ENCODE measurements at places on chromosomes 6 and 20.
A peak's percentile ranks its signal among the peaks of the same experiment; 100 is the strongest.

GRCh38 chr6:8829796-8830195 lies 394.5 kb upstream of the SLC35B3 start:
- no peaks in the 10 kb centered on the region for H3K27me3 ChIP-seq
- H3K4me1 ChIP-seq, result no peaks in the 10 kb centered on the region
- H3K27ac ChIP-seq, result no peak overlapping the region
- no peak for DNase-seq
- H3K36me3 ChIP-seq, result no peaks in the 10 kb centered on the region
- no peak overlapping the region for H3K4me3 ChIP-seq

- H3K4me3 ChIP-seq, result no peak overlapping the region
- peaks cover 12% of the 10 kb centered on the region for H3K4me1 ChIP-seq
- no peak overlapping the region for H3K27ac ChIP-seq
- DNase-seq, result peak; percentile 63
These were observed 55.1 kb downstream of the KIF16B start for GRCh38 chr20:16517946-16518783.

DNA sequence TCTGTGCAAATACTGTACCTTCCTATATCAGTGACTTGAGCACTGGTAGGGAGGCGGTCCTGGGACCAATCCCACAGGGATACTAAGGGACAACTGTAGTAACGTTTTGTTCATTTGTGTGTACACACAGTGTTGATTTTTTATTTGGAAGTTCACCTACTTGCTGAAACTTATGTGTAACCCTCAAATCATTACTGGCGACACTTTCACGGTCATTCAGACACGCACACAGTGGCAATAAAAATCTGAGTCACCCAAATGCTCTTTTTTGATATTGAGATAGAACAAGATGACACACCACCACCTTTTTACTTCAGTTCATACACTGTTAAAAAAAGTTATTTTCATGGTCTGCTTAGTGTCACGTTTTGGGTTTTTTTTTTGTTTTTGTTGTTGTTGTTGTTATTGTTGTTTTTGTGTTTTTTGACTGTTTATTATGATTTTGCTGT lies 79.8 kb downstream of the QKI start:
- H3K27ac ChIP-seq, result no peak overlapping the region
- H3K4me1 ChIP-seq, result peaks cover 17% of the 10 kb centered on the region
- DNase-seq, result no peak
- no peaks in the 10 kb centered on the region for H3K27me3 ChIP-seq
- no peak overlapping the region for H3K4me3 ChIP-seq
- no peaks in the 10 kb centered on the region for H3K36me3 ChIP-seq

- H3K4me3 ChIP-seq, result peak within 1 kb of the TSS; percentile 59
- H3K36me3 ChIP-seq, result no peaks in the 10 kb centered on the region
- H3K4me1 ChIP-seq, result no peaks in the 10 kb centered on the region
- no peak within 1 kb of the TSS for H3K27ac ChIP-seq
These were observed at the start of gene DNMT3B for GRCh38 chr20:32761831-32762753. DNMT3B (plus strand) TSS chr20:32762385; CDS start chr20:32780324, 17,939 bp downstream.

GRCh38 chr6:168152306-168152963 lies 73.4 kb upstream of the FRMD1 start:
- H3K4me3 ChIP-seq, result no peak overlapping the region
- H3K36me3 ChIP-seq, result no peaks in the 10 kb centered on the region
- peaks cover 7% of the 10 kb centered on the region for H3K27me3 ChIP-seq

- no peaks in the 10 kb centered on the region for H3K36me3 ChIP-seq
- no peak overlapping the region for H3K27ac ChIP-seq
These were observed 49.6 kb upstream of the GFRAL start for GRCh38 chr6:55277646-55278045.

DNA sequence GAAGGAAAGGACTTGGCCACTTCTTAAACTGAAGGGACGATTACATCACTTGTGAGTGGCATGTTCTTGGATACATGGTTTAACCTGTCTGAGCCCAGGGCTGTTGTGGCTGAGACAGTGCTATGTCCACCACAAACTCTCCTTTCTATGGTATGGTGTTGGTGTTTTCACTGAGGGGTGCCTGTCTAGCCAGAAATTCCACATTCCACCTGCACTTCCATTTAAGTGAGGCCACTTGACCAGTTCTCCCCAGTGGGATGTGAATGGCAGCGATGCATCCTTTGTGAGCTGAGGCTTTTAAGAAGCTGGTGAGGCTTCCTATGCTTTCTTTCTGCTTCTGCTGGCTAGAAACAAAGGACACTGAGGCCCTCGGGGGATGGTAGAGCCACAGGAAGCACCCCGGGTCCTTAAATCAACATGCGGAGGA lies 151.4 kb upstream of the CHD6 start:
- no peak overlapping the region for H3K27ac ChIP-seq
- no peaks in the 10 kb centered on the region for H3K36me3 ChIP-seq
- H3K4me1 ChIP-seq, result no peaks in the 10 kb centered on the region

DNA sequence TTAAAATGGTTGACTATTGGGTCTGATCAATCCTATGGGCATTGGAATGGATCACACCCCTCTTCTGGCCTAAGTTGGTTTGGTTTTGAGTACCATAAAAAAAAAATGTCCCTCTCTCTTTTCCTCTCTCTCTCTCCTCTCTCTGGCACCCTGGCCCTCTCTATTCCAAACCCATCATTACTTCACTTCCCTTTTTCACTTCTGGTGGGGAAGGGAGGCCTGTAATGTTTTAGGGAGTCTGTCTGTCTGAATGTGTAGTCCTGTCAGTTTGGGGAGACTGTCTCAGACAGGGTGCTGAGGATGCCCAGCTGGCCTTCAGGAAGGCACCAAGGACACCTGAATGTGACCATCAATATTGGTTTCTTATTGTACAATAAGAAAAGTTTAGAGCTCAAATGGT lies 165.8 kb downstream of the CD24 start:
- H3K4me3 ChIP-seq, result no peak overlapping the region
- H3K27ac ChIP-seq, result no peak overlapping the region
- no peaks in the 10 kb centered on the region for H3K4me1 ChIP-seq
- no peaks in the 10 kb centered on the region for H3K36me3 ChIP-seq

- no peaks in the 10 kb centered on the region for H3K27me3 ChIP-seq
- H3K36me3 ChIP-seq, result no peaks in the 10 kb centered on the region
- H3K4me3 ChIP-seq, result no peak overlapping the region
- no peak for DNase-seq
These were observed 51.0 kb downstream of the POU3F2 start for GRCh38 chr6:98885330-98885729.

GRCh38 chr6:133671376-133671775 lies 217.5 kb upstream of the TCF21 start:
- no peak overlapping the region for H3K27ac ChIP-seq
- no peaks in the 10 kb centered on the region for H3K36me3 ChIP-seq
- H3K4me3 ChIP-seq, result no peak overlapping the region
- no peak for DNase-seq

DNA sequence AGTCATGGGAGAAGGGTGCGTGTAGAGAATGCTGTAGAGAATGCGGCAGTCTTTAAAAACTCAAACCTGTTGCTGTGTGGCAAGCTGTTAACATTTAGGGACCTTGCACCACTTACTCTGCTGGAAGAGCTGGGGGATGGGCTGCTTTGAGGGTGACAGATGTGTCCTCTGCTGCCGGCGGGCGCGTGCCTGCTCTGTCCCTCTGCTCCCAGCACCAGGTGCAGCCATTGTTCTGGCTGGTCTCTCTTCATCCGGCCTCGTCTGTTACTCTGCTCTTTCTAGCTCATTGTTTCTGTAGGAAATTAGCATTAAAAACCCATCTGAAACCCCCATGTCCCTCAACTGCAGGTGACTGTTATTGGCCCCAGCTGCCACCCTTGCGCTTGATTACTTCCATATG lies 78.5 kb downstream of the CBFA2T2 start:
- H3K36me3 ChIP-seq, result no peaks in the 10 kb centered on the region
- no peak overlapping the region for H3K27ac ChIP-seq
- H3K4me1 ChIP-seq, result peaks cover 8% of the 10 kb centered on the region
- H3K4me3 ChIP-seq, result no peak overlapping the region
- no peak for DNase-seq

- no peaks in the 10 kb centered on the region for H3K27me3 ChIP-seq
- no peak for DNase-seq
- no peak overlapping the region for H3K27ac ChIP-seq
- no peaks in the 10 kb centered on the region for H3K4me1 ChIP-seq
- no peak overlapping the region for H3K4me3 ChIP-seq
These were observed 166.0 kb downstream of the TRMT11 start for GRCh38 chr6:126152372-126152745.

DNA sequence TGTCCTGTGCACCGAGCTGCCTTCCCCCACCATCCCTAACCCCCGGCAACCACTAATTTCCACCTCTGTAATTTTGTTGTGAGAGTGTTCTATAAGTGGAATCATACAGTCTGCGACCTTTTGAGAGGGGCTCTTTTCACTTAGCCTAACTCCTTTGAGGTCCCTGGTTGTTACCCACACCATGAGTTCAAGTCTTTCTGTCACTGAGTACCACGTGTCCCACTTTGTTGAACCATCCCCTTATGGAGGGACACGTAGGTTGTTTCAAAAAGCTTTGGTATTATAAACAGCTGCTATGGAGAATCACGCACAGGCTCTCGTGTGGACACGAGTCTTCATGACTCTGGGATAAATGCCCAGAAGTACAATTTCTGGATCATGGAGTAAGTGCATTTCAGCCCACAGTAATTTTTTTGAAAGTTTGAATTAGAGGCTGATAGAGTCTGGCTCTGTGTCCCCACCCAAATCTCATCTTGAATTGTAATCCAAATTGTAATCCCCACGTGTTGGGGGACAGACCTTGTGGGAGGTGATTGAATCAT lies 9.5 kb downstream of the FAM209B start:
- H3K4me3 ChIP-seq, result no peak overlapping the region
- H3K27ac ChIP-seq, result no peak overlapping the region
- DNase-seq, result no peak
- H3K36me3 ChIP-seq, result no peaks in the 10 kb centered on the region
- H3K4me1 ChIP-seq, result no peaks in the 10 kb centered on the region
- H3K27me3 ChIP-seq, result no peaks in the 10 kb centered on the region

DNA sequence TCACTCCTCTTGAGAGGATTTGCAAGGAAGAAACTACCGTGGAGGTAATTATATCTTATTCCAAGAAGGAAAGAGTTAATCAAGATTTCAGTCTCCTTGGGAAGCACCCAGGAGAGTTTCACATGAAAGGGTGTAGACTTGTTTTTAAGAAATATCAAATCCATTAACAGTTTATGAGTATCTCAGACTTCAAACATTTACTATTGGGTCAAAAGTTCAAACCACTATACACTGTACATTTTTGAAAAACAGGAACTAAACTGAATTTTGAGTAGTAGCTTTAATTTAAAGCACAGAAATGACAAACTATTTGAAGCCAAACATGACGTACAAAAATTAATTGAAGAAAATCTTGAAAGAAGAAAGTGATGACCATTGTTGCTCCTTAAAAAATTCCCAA lies 164.0 kb downstream of the FOXC1 start:
- H3K4me3 ChIP-seq, result no peak overlapping the region
- H3K27me3 ChIP-seq, result no peaks in the 10 kb centered on the region
- no peak overlapping the region for H3K27ac ChIP-seq
- H3K36me3 ChIP-seq, result no peaks in the 10 kb centered on the region
- DNase-seq, result no peak
- H3K4me1 ChIP-seq, result peaks cover 16% of the 10 kb centered on the region

GRCh38 chr6:166942393-166943168 lies 13.8 kb downstream of the RNASET2 start:
- H3K27ac ChIP-seq, result no peak overlapping the region
- no peaks in the 10 kb centered on the region for H3K27me3 ChIP-seq
- H3K4me3 ChIP-seq, result no peak overlapping the region
- no peaks in the 10 kb centered on the region for H3K36me3 ChIP-seq
- no peaks in the 10 kb centered on the region for H3K4me1 ChIP-seq

GRCh38 chr6:17318435-17319165 lies 37.4 kb downstream of the RBM24 start:
- no peak overlapping the region for H3K27ac ChIP-seq
- DNase-seq, result no peak
- no peaks in the 10 kb centered on the region for H3K36me3 ChIP-seq
- H3K27me3 ChIP-seq, result no peaks in the 10 kb centered on the region

DNA sequence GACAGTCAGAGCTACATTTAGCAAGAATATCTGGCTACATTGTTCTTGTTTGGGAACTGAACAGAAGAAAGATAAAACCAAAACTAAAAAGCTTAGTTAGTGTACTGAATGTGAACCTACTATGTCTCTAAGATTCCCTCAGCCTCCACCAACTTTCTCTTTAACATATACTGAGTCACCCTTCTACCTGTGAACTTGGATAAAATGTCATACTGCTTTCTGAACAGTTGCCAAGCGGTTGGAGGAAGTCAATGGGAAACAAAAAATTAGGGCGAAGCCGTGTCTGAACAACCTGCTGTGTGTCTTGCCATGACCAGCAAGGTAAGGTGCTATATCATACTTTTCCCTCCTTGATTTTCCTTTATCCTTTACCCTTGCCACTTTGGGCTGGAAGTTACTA lies 243.5 kb downstream of the BTBD9 start:
- DNase-seq, result no peak
- H3K27me3 ChIP-seq, result no peaks in the 10 kb centered on the region
- H3K27ac ChIP-seq, result no peak overlapping the region
- H3K36me3 ChIP-seq, result no peaks in the 10 kb centered on the region
- H3K4me1 ChIP-seq, result no peaks in the 10 kb centered on the region

DNA sequence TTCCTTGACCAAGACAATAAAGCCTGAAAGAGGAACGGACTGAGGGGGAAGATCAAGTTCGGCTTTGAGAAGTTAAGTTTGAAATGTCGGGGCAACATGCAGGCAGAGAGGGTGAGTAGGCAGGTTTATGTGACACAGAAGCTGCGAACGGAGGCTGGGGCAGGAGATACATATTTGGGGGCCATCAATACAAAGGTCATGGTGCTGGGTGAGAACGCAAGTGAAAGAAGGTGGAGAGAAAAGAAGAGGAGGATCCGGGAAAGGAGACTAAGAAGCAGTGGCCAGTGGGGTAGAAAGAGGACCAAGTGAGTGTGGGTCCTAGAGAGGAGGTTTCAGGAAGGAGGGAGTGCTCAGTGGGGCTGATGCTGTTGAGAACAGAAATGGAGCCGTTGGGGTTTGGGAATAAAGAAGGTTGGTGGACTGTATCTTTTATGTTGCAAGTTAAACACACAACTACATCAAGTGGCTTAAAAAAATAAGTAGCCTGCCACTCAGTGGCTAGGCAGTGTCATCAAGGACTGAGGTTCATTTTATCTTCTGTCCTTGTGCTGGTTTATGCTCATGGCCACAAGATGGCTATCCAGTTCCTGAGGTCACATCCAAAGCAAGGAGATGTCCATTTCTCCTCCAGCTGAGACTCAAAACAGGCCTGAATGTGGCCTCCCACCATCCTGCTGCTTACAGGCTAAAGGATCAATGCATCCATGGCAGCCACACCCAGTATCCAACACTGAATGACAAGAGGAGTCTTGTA lies 1.7 kb upstream of the BLCAP start:
- H3K27ac ChIP-seq, result no peak overlapping the region
- no peaks in the 10 kb centered on the region for H3K36me3 ChIP-seq
- no peak for DNase-seq
- H3K4me3 ChIP-seq, result no peak overlapping the region
- peaks cover 35% of the 10 kb centered on the region for H3K4me1 ChIP-seq

All from tibial nerve (tissue), 4 donors.